ENCODE measurements at places on chromosomes 3 and 15.

GRCh38 chr15:68576235-68576892 lies 2.4 kb upstream of the CORO2B start:
- no peak for DNase-seq

- peak; percentile 92 for DNase-seq
Measured at GRCh38 chr3:158420654-158421396, 150.2 kb upstream of the MLF1 start.

- DNase-seq = no peak
Measured at GRCh38 chr3:9957214-9957613, 5.0 kb upstream of the PRRT3 start.

- no peak for DNase-seq
Measured at GRCh38 chr15:40290918-40291574, 8.2 kb upstream of the ANKRD63 start.

DNA sequence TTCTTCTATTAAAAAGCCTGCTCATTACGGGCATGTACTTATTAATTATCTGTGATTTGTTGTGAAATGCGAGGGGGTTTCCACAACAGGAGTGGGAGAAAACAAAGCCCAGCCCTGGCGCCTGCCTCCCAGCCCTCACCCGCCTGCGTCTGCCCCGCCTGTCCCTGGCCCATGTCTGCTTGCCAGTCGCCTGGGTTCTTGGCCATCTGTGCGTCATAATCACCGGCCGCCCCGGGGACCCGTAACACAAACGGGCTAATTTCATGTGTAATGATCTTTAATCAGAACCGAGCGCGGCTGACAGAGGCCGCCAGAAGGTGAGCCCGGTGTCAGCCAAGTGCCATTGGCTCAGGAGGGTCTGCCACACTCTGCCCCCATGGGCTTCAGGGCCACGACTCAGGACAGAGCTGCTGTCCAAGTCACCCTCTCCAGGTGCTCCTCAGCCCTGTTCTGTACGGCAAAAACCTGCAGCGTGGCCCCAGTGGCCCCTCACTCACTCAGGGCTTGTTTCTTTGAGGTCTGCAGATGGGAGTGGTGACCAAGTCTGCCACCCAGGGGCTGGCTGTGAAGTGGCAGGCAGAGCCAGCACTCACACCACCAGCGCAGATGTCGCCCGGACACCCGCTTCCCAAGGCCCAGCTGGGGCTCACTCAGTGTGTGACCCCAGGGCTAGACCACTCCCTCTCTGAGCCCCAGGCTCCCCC lies 28.8 kb upstream of the TMEM115 start:
- no peak for DNase-seq

GRCh38 chr15:39230205-39230907 lies 350.5 kb upstream of the THBS1 start:
- no peak for DNase-seq

- DNase-seq = no peak
Measured at GRCh38 chr3:108221393-108221792, 831 bp downstream of the IFT57 start.

DNA sequence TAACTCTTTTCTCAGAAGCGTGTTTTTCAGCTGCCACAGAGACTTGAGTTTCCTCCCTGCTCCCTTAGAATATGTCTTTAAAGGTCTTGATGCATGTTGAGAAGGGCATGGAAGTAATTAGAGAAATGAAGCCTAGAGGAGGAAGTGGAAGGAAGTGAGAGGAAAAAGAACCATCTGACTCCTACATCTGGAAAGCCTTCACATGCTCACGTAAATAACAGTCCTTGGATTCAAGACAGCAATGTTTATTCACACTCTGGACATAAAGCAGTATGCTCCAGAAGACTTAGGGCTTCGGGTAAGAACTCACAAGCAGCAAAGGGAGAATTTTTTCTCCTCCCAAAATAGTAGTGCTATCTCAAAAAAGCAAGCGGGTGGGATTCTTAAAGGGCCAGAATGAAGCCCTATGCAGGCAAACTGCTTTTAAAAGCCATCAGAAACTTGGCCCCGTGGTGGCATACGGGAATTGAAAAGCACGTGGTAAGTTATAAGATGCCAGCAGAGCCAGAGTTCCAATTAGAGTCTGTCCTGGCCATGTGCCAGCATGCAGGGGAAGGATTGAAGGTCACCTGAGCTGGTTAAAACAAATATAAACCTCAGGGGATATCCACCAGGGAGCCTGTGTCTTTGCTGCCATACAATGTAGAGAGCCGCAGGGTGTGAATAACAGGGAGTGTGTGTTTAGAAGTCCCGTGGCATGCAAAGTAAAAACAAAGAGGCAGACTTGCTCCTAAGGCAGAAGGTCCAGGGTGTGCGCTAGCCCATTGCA lies 380.8 kb upstream of the NDN start:
- no peak for DNase-seq

DNA sequence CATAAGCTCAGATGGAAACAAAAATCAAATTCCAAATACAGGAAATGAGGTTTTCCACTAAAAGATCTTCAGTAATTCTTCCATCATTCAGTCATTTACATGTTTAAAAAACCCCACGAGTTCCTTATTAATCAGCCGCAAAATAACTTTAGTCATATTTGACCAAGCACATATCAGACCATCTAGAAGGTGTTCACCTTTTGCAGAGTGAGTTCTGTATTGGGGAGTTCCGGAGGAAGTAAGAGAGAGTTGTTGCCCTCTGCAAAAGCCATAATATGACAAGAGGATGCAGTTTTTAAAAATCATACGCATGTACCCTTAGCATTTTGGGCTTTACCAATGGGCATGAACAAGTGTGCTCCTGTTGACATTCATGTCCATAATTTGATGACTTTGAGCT lies 61.6 kb downstream of the CCR1 start:
- DNase-seq = no peak
